ENCODE measurements at places on chromosomes 16 and 17.

- ATAC-seq, result peak; percentile 14
Measured at GRCh38 chr16:88538366-88539060, 31.7 kb upstream of the ZC3H18 start.

DNA sequence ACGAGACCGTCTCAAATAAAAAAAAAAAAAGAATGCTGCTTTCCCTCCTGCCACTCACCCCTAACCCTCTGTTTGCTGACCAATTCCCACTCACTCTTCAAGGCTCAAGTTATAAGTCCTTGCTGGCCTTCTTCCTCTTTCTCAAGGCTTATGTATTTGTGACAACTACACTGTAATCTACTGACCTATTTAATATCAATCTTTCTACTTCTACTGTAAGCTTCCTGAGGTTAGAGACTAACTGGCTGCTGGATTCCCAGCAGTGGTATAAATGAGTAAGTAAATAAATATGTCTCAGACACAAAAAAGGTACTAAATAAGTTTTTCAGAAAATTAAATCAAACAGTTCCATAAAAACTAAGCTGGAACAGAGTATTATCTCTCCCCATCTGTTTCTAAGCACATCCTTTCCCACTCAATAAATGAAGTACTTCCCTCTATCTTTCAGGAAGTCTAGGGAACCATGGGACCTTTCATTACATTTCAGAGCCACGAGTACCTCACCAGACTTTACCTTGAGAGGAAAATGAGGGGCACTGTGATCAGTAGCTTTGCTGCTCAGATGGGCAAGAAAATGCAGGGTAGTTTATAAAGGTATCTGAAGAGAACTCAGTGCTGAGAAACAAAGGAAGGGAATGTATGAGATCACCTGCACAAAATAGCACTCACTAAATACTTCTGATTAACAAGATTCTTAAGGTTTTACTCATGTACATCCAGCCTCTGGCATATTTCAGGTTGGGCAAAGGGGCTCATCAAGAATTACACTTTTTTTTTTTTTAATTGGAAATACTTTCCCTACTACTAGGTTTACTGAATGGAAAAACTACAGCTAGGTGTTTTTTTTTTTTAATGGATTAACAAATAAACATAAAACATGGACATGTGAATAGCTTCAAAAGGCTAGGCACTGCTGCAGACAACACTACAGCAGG lies 10.8 kb downstream of the SSH2 start:
- ATAC-seq, result peak; percentile 92

DNA sequence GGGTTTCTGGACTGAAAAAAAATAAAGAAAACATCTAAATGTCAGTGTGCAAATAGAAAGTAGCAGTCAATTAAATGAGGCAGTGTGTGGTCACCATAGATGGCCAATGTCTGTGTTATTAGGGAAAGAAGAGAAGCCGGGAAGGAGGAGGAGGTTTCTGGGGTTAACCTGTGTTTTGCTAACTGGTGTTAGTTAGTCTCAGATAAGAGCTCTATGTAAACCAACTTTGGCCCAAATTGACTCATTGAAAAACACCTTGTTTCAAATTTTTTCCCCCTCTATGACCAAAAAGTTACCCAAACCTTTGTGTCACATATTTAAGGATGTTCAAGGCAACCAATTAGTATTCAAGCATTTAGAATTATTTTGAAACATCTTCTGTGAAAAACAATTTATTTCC lies 530.9 kb downstream of the MAF start:
- ATAC-seq, result no peak

GRCh38 chr16:50802000-50802399 lies 60.1 kb downstream of the CYLD start:
- no peak for ATAC-seq

DNA sequence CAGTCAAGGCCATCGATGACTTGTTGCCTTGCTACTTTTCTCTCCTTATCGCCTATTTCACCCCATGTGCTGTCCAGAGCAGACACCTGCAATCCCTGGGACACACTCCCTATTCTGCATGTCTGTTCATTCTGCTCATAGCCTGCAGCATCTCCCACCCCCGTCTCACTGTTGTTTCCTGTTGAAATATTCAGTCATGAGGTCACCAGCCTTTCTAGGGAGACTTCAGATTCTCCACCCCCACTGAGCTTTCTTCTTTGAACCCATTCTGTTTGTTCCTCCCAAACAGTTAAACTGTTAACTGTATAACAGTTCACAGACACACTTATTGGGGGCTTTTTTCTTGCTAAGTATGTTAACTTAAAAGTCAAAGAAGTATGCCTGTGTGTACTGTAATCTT lies 94.4 kb downstream of the AATF start:
- no peak for ATAC-seq

GRCh38 chr17:1762901-1763898 lies 1.3 kb downstream of the SERPINF1 start:
- ATAC-seq, result peak; percentile 90

- ATAC-seq, result no peak
Measured at GRCh38 chr16:82156761-82157533, 13.1 kb downstream of the MPHOSPH6 start.

GRCh38 chr17:10316801-10317542 lies 55.8 kb downstream of the MYH13 start:
- ATAC-seq, result peak; percentile 94

DNA sequence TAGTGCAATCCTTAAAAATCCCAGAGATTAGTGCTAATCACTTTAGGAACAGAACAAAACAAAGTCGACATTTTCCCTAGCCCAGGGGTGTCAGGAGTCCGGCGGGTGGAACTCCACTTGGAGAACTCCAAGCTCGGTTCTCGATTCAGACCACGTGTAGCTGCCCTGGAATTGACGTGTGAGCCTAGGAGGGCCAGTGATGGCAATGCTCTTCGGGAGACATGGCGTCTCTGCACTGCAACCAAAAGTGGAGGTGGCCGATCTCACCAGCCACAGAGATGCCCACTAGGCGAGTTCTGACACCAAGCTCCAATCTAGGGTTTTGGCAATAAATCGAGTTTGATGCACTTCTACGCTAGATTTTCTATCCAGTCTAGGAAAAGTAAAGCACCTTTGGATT lies 17.6 kb downstream of the MAP1LC3B start:
- no peak for ATAC-seq

DNA sequence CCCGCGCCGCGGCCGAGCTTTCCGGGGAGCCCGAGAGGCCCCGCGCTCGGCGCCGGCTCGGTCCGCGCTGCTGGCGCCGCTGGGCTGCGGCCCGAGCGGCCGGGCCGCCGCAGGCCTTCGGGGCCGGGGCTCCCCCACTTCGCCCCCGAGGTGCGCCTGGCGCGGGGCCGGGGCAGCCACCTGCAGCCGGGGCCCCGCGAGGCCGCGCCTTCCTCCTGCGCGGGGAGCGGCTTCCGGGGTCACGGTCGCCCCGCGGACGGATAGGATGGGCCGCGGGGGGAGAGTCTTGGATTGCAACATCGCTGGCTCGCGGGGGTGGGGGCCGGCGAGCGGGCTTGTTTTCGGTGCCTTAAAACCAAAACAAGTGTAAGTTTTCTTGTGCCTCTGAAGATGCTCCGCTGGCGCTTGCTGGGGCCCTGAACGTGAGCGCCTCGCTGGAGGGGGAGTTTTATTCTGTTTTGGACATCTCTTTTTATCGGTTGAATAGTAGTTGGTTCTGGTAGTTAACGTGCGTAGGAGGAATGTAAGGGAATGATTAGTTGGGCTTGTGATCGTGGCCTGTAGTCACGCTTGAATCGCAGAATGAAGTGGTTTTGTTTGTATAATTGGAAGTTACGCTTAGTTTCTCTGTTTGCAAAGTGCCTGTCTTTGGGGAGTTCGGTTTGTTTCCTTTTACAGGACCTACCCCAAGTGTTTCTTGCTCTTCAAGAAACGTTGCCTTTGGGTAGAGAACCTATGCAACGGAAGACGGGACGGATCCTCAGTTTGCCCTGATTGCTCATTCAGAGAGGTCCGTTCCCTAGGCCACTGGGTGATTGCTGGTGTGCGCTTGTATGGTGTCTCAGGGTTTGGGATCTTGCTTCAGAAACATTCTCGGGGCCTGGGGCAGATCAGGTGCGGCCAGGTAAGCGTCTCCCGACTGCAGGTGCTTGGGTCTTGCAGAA lies 724 bp downstream of the UBE2I start:
- ATAC-seq, result no peak

GRCh38 chr17:63821804-63822203 lies 5.4 kb upstream of the PSMC5 start:
- ATAC-seq, result no peak

DNA sequence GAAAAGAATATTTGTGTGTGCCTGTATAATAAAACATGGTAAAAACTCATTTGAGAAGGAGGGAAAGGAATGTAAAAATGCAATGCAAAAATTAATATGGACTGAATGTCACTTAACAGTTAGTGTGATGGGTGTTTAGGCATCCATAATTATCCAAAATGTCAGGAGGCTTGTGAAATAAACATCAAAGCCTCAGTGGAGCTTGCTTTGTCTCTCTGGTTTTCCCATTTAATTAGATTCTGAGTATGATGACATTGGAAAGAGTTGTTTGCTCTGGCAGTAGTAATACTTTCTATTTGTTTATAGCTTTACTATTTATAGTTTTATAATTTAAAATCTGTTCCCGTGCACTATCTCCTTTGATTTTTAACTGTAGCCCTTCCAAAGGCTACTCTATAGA lies 51.9 kb downstream of the CNTNAP4 start:
- no peak for ATAC-seq

- no peak for ATAC-seq
Measured at GRCh38 chr17:49157784-49158183, 25.2 kb downstream of the B4GALNT2 start.

DNA sequence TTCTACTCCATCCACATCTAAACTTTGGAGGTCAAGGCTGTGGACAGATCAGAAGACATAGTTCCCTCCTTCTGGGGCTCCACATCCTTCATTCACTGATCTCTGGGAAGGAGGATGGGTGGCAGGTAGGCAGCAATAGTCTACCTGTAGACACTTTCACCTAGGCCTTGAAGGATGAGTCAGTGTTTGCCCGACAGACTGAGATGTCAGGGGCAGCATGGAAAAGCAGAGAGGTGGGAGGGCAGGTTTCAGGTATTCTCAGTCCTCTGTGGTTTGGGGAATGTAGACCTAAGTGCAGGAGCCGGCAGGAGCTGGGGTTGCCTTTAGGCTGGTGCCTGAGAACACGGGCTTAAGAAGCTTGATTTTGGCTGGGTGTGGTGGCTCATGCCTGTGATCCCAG lies 171.9 kb upstream of the ZNF267 start:
- no peak for ATAC-seq

- no peak for ATAC-seq
Measured at GRCh38 chr17:68733241-68734176, 132.3 kb upstream of the FAM20A start.

GRCh38 chr17:40547079-40547784 lies 18.0 kb downstream of the CCR7 start:
- ATAC-seq, result no peak

DNA sequence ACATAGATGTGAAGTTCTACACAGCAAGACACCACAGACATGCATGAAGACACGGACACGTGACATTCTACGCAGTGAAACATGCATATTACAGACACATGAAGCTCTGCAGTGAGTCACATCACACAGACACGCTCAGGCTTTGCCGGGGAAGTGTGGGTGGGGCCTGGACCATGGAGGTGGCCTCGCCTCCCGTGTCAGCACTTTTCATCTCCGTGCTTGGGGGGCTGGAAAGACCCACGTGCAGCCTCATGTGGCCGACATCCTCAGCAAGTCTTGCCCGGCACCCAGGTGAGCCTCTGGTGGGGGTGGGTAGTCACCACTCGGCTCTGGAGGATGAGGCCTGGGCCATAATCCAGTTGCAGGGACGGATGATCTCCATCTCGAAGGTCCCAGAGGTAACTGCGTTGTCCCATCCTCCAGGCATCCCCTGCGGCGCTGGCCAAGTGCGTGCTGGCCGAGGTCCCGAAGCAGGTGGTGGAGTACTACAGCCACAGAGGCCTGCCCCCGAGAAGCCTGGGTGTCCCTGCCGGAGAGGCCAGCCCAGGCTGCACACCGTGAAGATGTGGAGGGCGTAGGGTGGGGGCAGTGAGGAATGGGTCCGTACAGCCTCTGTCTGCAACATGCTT lies 17.3 kb upstream of the DPEP1 start:
- ATAC-seq, result no peak

- ATAC-seq, result no peak
Measured at GRCh38 chr16:88533381-88533917, 36.8 kb upstream of the ZC3H18 start.

DNA sequence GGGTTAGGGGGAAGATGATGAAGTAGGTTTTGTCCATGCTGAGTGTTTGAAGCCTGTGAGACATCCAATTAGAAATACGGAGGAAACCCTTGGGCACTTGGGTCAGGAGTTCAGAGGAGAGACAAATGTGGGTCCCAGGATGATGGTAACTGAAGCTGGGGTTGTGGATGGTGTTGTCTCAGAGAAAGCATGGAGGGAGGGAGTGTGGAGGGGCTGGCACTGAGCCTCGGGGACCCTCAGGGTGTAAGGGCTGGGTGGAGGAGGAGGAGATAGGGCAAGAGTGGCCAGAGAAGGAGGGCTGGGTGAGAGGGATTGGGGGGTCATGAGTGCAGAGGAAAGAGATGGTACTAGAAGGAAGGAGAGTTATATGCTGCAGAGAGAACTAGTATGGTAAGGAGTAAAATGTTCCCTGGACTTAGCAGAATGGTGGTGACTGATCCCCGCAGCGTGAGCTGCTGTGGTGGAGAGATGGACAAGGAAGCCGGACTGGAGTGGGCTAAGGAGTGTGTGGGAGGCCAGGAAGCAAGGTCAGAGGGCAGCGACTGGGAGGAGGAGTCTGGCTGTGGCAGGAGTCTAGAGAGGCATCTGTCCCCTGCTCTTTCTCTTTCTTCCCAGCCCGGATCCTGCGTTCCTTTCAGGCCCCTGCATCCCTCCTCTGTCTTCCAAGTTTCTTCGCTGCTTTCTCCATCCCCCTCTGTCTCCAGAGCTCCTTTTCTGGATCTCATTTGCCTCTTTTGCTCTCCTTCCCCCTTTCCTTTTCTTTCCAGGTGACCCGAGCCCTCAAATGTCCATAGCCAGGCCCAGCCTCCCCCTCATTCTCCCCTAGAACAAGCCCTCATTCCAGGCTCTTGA lies 3.9 kb upstream of the COL1A1 start:
- no peak for ATAC-seq

DNA sequence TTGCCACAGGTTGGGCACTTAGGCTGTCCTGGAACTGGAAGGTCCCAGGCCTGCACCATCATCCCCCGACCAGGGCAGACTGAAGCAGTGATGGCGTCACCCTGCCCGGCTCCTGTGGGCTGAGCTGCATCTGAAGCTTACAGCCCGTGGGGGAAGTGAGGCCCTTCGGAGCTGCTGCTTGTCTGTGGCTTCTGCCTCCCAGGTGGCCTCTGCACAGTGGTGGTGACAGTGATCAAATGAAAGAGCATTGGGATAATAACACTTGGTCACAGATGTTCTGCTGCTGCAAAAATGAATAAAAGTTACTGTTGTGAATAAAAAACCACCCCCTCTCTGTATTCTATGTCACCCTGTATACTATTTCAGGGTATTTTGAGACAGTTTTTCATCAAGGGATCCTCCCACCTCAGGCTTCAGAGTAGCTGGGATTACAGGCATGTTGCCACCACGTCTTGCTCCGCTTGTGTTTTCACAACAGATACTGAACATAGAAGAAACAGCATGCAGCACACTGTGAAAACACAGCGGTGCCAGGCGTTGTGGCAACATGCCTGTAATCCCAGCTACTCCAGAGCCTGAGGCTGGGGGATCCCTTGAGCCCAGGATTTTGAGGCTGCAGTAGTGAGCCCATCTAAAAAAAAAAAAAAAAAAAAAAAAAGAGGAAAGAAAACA lies 165.0 kb downstream of the LGALS9B start:
- no peak for ATAC-seq

GRCh38 chr16:4679156-4679849 lies 14.1 kb upstream of the NUDT16L1 start:
- ATAC-seq, result no peak

- no peak for ATAC-seq
Measured at GRCh38 chr17:78371056-78371455, 7.4 kb upstream of the PGS1 start.

GRCh38 chr17:9971991-9972390 lies 66.9 kb upstream of the RCVRN start:
- no peak for ATAC-seq

Measured in SK-N-SH treated with all-trans-retinoic acid at 6 μM for 48 hours (cell line).